Smooth muscle cell of the brain vasculature (primary cell): ENCODE measurements at places on chromosomes 5 and 9.
A peak's percentile ranks its signal among the peaks of the same experiment; 100 is the strongest.

- no peak for DNase-seq
Measured at GRCh38 chr9:73995836-73996235, 501.3 kb upstream of the RORB start.

DNA sequence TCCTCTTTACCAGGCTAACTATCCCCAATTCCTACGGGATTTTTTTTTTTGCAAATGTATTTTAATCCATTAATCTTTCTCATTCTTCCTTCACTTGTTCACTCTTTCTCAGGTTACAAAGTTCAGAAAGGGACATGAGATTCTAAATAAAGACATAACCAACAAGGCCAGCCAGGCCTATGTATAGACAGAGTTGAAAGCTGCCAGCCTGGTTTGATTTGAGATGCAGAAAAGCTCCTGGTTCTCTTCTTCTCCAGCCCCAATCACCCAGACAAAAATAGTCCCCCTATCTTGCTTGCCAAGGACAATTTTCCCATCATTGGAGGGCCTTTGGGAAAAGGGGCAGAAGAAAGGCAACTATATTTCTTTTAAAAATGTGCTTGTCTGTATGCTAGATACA is 398.8 kb downstream of the NFIB start:
- DNase-seq = no peak

DNA sequence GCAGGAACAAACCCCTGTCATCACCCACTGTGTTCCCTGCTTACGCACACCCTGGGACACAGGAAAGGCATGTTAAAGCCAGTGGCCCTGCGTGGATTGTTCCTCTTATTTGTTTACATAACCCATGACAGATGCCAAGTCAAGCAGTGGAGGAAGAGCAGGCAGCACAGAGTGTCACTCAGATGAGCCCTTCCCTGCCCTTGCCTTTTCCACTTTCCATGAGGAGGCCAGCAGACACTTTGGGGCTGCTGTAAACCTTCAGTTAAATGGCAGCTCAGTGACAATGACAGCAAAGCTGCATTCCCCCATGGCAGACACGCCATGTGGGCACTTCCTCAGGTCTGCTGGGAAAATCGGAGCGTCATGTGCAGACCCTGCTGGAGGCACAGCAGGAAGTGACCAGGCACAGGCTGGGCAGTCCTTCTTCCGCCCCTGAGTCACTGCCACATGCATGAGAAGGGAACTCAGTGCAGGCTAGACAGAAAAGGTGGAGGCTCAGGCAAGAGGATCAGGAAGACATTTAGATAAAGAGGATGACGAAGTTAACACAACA is 216.8 kb upstream of the PIK3R1 start:
- DNase-seq = peak; percentile 88

- DNase-seq = no peak
Measured at GRCh38 chr5:176678584-176678983, 31.3 kb downstream of the TSPAN17 start.

- no peak for DNase-seq
Measured at GRCh38 chr5:31807789-31808540, 169.0 kb downstream of the PDZD2 start.

DNA sequence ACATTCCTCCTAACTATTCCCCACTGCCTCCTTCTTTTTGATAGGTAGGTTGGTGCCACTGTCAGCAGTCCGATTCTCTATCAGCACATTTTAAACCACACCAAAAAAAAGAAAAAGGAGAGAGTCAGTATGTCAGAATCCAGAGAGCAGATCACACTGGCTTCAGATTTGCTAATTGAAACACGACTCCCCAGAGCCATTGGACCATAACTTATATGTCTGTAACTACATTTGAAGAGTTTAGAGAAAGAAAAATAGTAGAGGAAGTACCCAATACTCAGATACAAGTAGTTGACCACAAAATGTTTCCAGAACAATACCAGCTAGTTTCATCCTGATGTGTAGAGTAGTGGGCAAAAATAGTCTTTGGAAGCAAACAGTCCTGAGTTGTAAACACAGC is 216.6 kb downstream of the NR2F1-AS1 start:
- no peak for DNase-seq

- DNase-seq = no peak
Measured at GRCh38 chr5:88230546-88231066, 38.0 kb downstream of the TMEM161B start.

- no peak for DNase-seq
Measured at GRCh38 chr5:107993341-107993740, 322.6 kb upstream of the EFNA5 start.

DNA sequence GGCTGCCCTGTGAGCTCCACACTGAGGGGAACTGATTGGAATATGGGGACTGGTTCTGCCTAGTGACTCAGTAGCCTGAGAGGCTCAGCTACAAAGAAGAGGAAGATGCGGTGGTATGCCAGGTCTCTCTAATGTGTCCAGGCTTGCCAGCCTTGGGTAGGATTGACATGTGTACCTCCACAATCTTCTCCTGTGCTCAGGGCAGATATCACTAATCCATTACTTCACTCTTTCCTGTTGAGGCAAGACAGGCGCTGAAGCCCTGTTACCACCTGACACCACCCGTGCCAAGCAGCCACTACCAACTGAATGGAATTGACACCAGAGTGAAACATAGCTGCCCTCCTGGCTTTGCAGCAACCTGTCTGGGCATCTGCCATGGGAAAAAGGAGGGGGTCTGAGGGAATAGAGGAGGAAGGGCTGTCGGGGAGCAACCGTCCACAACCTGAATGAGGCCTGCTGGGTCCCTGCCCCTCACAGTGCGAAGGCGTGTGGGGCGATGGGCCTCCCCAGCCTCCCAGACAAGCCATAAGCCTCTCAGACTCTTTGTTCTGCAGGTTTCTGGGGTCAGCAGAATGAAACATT is 114.7 kb upstream of the CXCL14 start:
- DNase-seq = no peak

- DNase-seq = no peak
Measured at GRCh38 chr5:90551376-90551775, 7.2 kb upstream of the ADGRV1 start.
